ENCODE measurements at places on chromosomes 3 and 15. TPM values are rescaled to one million over a fixed set of nuclear protein-coding genes. Genes with fewer than 3 reads are reported as not detected.
A peak's percentile ranks its signal among the peaks of the same experiment; 100 is the strongest.

GRCh38 chr3:50233176-50233575, 2.8 kb upstream of the GNAI2 start:
- DNase-seq = peak; percentile 80

DNA sequence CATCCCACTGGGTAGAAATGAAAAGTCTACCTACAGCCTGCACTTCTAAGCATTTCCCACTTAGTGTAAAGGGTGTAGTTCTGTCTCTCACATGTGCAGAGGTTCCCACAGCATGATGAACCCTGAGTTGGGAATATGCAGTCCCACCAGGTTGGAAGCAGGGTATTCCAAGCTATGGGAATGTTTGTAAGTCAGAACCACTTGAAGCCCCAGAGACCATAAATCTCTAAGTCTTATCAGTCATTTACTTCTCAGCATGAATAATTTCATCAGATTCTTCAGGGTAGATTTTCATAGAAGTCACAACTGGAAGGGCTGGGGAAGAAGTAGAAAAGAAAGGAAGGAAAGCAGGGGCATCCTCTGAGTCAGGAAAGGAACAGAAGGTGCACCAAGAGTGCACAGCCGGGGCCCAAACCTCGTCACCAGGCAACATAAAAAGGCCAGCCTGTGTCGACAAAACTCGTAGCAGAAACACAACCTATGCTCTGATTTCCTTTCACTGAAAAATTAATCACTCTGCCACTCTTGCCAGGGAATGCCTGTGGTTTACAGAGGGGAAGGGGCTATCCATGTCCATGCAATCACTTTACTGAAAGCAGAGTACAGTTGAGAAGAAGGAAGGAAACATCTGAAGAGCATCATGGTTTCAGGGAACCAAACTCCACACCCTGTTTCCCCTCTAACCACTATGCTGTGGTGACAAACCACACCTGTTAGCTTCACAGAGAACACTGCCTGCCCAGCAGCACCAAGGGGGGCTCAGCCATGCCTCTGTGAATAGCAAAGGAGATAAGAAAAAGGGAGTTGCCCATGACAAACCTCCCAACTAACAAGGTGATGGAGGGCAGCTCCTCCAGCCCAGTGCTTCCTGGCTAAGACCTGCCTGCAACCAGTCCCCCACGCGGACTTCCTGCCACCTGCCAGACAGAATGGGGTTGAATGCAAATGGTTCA, 40.5 kb downstream of the SH3BP5 start:
- DNase-seq = peak; percentile 64

DNA sequence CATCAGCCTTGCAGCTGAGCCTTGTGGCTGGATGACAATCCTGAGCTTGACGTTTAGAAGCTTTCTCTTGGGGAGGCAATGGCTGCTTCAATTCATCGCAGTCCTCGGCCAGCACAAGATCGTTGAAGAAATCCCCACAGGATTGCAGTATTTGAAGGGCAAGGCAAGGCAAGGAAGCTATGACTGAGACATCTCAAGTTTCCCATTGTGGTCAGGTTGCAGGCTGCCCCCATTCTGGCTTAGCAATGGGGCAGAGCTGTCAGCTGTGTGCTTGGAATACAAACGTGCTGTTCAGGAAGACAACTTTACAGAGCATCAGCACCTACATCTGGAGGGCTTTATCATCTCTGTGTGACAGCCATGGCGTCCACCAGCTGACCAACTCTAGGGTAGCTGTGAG, 275.9 kb upstream of the TBL1XR1 start:
- no peak for DNase-seq

GRCh38 chr15:49154359-49154758, 1.0 kb downstream of the COPS2 start:
- DNase-seq = no peak

- DNase-seq = no peak
Observed at GRCh38 chr3:9308298-9308990, 54.4 kb upstream of the THUMPD3 start.

DNA sequence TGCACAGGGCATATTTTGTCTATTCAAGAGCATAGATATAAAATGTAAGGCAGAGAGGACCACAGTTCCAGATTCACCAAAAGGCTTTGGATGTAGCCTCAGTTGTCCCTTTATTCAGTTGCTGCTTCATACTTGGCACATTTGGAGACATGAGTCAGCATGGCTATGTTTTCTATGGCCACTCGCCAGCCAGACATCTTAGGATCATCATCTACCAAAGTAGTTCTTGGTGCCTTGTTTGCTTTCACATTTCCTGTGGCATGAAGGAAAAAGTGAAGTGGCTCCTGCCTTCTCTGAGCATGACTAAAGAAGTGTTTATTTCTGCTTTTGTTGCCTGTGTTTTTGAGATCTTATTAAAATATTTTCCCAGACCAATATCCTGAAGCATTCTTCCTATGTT, 7.2 kb downstream of the SUSD5 start:
- DNase-seq = no peak

GRCh38 chr15:80183306-80183705, 30.5 kb downstream of the FAH start:
- DNase-seq = no peak

DNA sequence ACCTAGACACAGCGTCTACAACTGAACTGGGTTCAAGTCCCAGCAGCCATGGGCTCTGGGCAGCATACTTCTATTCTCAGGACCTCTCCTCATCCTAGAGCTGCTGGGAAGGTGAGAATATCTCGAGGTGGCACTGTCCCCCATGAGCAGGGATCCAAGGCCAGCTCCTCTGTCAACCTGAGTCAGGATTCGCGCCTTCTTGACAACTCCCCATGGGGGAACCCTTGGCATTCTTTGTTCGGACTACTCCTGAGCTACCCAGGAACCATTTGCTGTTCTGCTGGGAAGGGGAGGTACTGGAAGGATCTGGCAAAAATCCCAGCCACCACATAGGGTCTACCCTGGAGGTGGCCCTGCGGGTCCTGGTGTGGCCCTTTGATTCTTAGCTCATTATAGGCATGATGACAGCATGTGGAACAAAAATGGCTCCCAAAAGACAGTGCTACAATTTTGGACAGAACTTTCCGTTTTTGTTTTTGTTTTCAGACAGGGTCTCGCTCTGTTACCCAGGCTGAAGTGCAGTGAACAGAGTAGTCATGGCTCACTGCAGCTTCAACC, 22.3 kb downstream of the PLXNB1 start:
- no peak for DNase-seq

DNA sequence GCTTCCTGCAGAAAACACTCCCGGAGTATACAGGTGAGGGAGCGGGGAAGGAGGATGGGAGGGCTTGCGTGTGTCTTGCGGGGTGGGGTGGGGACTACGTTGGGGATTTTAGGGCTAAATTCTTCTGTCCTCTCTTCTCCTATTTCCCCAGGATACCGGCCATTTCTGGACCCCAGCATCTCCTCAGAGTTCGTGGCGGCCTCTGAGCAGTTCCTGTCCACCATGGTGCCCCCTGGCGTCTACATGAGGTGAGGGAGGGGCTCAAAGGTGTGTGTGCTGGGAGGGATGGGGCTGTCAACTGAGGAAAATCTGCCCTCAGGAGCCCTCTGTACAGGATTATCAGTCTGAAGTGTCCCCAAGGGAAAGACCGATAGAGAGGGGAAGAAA, 6.6 kb downstream of the DUOX1 start:
- no peak for DNase-seq

- peak; percentile 48 for DNase-seq
Observed at GRCh38 chr15:89822951-89823711, 8.5 kb upstream of the ANPEP start.

DNA sequence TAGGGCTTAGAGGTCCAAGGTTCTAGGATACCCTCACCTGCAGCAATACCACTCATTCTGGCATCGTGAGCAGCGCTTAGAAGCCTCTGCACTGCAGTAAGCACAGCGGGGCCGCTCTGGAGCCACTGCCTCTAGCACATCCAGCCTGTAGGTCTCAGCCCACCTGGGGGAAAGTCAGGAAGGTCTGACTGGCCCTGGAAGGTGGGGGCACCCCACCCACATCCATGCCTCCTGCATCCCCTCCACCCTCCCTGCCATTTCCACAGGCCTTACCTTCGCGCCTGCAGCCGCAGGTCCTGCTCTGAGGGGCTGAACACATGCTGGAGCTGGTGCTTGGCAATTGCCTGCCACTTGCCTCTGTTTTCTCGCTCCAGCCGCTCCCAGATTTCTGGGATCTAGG, 901 bp upstream of the RASSF1 start:
- DNase-seq = no peak

GRCh38 chr15:91047545-91048199, 25.3 kb upstream of the VPS33B start:
- peak; percentile 12 for DNase-seq

- DNase-seq = no peak
Observed at GRCh38 chr3:123064506-123064905, 2.3 kb upstream of the PDIA5 start.

DNA sequence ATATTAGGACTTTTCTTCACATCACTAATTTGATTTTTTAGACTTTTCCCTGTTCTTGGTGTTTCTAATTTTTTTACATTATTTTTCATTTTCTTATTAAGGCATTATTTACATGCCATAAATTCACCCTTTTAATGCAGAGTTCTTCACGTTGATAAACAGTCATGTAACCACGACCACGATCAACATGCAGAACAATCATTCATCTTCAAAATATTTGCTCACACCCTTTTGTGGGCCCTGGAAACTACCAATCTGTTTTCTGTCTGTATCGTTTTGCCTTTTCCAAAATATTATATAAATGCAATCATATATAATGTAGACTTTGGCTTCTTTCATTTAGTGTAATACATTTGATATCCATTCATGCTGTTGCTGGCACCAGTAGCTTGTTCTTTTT, 48.7 kb downstream of the ARRDC4 start:
- DNase-seq = no peak

DNA sequence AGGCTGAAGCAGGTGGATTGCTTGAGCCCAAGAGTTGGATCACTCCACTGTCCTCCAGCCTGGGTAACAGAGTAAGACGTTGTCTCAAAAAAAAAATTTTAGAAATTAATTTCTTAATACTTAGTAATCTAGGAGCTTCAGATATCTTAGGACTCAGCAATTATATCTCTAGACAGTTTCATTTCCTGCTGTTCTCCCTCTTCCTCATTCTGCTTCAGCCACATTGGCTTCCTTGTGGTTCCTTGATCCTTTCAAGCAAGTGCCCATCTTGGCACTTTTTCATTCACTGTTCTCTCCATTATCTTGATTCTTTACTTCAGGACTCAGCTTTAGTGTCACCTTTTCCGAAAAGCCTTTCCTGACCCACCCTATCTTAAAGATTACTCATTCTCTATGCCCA, 22.5 kb downstream of the TMEM202 start:
- no peak for DNase-seq

- DNase-seq = no peak
Observed at GRCh38 chr3:82354228-82354627, 592.8 kb upstream of the GBE1 start.

- no peak for DNase-seq
Observed at GRCh38 chr3:78029775-78030174, 989.9 kb downstream of the ROBO2 start.

- no peak for DNase-seq
Observed at GRCh38 chr3:143294188-143294587, 174.6 kb downstream of the CHST2 start.

DNA sequence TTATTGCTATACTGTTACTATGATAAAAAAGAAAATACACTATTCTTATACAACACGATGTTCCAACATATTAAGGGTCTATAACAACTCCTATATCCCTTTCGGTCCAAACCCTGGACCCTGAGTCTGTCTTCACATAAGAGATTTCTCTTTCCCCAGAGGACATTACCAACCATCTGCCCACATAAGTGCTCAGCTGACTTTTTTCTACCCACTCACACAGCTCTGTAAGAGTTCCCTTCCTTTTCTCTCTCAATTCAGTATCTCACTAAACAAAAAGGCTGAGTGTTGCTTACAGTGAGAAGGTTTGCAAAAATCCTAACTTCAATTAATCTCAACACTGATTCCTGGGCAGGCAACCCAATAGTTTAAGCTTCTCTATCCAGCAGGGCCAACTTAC, 30.5 kb downstream of the ITGB5 start:
- DNase-seq = no peak

DNA sequence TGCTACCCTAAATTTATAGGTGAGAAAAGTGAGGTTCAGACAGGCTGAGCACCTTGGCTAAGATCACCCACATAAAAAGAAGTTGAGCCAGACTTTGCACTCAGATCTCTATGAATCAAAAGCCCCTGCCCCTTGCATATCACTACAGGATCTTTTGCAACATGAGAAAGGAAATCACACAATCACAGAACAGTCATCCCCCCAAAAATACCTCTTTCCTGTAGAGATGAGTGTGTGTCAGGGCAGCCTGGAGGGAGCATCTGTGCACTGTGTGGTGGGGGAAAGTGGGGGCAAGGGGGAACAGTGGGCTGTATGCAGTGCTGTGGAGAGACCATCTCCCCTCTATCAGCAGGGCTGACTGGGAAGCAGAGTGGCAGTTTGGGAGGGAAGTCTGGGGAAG, 46.6 kb downstream of the EPHB3 start:
- no peak for DNase-seq

DNA sequence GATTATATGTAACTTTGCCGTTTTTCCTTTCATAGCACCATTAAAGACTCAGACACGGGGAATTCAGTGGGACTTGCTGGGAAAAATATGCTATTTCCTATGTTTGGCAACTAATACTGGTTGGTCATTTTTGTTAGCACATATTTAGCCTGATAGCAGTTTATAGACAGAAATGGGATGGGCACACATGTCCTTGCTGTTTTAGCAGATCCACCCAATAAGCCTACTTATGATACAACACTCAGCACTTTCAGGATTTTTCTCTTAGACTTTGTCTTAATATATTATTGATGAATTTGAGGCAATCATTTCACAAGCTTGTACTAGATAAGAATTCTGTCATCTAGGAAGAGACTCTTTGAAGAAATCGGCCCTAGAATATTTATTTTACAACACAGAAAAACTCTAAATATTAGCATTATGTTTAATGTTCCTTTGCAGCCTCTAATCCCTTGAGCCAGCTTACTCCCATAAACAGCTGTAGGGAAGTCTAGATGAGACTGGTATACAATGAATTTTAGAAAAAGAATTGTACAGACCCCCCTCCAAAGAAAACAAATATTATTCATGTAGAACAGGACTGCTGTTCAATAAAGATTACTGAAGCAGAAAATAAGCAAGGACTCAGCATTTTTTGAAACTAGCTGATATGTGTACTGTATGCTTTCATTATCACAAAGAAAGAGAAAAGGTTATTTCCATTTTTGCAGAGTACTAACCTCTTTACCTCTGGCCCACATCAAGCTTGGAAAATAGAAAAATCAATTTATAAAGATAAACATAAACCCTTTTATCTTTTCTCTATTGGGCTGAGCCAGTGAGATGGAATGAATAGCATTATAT, 656.8 kb upstream of the SGO1 start:
- no peak for DNase-seq

The GPR171 gene
- polyA plus RNA-seq = not detected

The TPRG1 gene
- polyA plus RNA-seq = 0.09 TPM

The CPLX3 gene
- not detected for polyA plus RNA-seq

The TAGLN3 gene
- 1.6 TPM for polyA plus RNA-seq

The FGD5 gene
- 0.59 TPM for polyA plus RNA-seq

The CFAP91 gene
- 1.4 TPM for polyA plus RNA-seq

The RAB27A gene
- 11.9 TPM for polyA plus RNA-seq

The OR4F6 gene
- not detected for polyA plus RNA-seq

The LTF gene
- polyA plus RNA-seq = not detected

The SCAMP5 gene
- 1.2 TPM for polyA plus RNA-seq

The CCR9 gene
- polyA plus RNA-seq = 0.22 TPM

The GPR149 gene
- polyA plus RNA-seq = not detected

The TRIM71 gene
- 6.8 TPM for polyA plus RNA-seq

Data from cardiac muscle cell (in vitro differentiated cells and primary cell).